ENCODE measurements at places on chromosomes 13 and 19. TPM values are rescaled to one million over a fixed set of nuclear protein-coding genes. Genes with fewer than 3 reads are reported as not detected.

DNA sequence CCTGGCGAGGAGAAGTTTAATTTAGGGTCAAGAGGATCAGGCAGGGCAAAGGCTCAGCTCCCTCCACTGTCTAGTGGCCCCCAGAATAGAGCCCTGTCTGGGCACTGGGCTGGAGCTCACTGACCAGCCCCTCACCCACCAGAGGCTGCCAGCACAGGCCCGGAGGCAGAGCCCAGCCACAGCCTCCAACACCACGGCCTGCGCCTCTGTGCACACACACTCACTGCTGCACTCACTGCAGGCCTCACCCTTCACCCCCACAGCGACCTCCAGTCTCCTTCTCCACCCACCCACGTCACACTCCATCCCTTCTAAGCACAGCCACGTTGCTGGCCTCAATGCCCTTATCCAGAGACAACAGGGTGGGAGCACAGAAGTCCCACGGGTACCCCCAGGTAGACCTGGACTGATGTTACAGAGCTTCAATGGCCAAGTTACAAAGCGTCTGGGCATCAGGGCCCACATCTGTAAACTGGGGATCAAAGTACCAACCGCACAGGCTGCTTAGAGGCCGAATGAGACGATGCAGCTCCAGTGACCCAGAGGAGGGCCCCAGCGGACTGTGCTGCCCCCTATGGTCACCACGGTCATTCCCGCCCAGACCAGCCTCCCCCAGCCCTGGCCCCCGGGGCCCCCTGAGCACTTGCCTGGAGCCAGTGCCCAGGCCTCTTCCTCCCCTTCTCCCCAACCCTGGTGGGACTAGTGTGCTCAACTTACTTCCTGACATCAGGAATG, 4.5 kb upstream of the PRKD2 start:
- DNase-seq, result no peak

DNA sequence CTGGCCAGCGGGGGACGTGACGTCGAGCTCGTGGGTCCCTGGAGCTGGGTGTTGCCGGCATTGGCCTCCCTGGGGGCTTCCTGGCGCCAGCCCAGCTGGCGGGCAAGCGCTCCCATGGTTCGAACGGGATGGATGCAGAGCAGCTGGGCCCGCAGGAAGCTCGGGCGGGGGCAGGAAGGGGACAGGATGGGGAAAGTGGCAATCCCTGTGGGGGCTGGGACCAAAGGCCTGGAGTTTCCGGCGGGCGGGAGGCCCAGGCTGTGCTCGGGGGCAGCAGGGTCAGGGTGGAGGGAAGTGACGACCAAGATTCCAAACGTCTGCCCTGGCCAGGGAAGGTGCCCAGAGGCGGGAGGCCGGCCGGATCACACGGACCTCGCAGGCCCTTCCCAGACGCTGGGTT, 19.3 kb downstream of the PALM start:
- DNase-seq, result peak; percentile 85

The KIR2DL3 gene
- polyA plus RNA-seq, result not detected

DNA sequence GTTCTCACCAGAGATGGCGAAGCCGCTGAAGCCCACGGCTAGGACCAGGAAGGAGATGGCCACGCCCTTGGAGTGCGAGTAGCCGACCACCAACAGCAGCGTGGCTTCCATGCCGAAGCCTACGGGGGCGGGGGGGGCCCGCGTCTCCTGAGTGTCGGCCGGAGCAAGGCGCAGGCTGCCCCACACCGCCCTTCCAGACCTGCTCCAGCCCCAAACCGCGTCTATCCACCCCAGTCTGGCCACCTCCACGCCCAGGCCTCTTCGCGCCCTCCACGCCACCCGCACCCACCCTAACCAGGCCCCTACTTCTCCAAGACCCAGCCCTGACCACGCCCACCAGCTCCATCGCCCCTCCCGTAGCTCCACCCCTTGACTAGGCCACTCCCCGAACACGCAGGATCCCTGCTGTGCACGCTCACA, 6.2 kb downstream of the GFY start:
- DNase-seq, result no peak

- no peak for DNase-seq
These were observed 16.6 kb downstream of the RFX1 start for GRCh38 chr19:13989487-13989886.

DNA sequence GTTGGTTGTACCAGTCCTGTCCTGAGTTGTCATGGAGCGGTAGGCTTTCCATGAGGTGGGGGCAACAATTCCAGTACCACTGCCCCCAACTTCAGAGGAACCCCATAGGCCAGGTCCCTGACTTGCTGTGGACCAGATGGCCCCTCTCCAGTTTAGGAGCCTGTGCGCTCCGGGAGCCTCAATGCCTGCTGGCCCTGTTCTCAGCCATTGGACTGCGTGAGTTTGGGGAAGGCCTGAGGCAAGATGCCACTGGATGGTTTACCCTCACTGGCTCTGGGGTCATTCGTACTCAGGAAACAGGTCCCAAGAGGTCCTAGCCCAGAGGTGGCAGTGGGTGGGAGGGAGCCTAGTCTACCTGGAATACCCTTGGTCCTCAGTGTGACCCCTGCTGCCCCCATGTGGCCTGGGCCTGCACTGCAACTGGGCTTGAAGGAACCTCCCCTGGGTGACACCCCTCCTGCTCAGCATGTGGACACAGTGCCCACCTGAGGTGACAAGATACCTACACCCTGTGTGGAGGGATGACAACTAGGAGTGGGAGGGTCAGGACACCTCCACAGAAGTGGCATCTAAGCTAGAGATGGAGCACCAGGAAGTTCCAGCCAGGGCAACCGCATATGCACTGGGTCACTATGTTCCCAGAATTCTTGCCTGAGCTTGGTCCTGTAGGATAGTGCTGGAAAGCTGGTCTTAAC, 6.0 kb upstream of the PRR19 start:
- peak; percentile 66 for DNase-seq

DNA sequence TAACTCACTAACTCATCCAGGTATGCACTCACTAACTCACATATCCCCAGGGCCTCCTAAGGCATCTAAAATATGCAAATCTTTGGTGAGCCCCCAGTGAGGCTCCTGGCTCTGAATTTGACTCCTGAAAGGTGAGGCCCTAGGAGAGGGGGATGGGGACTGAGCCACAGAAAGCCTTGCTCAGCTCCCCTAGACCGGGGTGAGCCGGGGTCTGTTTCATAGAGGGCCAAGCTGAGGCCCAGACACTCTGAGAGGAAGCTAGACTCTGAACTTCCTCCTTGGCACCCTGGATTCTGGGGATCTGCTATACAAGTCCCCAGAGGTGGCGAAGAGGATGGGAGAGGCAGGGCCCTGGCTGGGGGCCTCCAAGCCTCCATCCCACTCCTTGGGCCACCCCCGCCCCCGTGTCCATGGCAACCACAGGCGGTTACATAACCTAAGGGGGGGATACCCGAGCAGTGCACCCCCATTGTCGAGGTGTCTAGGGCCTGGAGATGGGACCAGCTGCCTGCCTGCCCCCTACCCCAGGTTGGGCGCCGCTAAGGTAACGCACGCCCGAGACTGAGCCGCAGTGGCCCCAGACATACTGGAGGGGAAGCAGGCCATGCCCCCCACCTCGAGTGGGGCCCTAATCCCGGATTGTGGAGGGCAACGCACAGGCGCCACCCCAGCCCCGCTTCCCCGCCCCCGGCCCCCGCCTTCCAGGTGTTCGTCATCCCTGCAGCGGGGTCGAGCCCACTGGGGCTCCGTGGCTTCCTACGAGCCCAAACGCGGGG, 646 bp downstream of the ABHD8 start:
- no peak for DNase-seq

- DNase-seq, result peak; percentile 56
These were observed 7.5 kb downstream of the ARL11 start for GRCh38 chr13:49635599-49636433.

The ACP7 gene
- polyA plus RNA-seq, result 0.08 TPM

GRCh38 chr13:109738298-109738746, 48.1 kb downstream of the IRS2 start:
- DNase-seq, result no peak

The NCCRP1 gene
- 0.11 TPM for polyA plus RNA-seq

The TFDP1 gene
- 80.5 TPM for polyA plus RNA-seq

DNA sequence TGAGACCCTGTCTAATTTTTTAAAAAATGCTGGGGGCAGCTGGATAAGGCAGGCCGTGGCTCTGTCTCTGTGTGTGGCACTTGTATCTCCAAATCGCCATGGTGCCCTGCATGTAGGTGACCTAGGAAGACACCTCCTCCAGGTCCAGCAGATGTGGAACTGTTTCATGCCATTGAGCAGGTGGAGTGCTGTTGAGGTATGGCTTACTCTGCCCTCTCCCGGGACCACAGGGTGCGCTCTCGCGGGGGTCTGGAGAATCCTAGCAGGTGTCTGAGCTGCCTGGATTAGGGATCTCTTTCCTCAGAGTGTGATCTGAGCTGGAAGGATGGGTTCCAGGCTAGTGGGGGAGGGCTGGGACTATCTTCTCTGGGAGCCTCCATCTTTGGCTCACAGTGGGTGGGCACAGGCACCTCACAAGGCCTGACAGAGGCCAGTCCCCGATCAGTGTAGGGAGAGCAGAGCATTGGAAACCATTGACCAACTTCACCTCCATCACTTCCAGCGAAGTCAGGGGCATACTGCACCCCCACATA, 67.7 kb upstream of the TM9SF2 start:
- DNase-seq, result no peak

The LRRC8E gene
- polyA plus RNA-seq, result 3.9 TPM

DNA sequence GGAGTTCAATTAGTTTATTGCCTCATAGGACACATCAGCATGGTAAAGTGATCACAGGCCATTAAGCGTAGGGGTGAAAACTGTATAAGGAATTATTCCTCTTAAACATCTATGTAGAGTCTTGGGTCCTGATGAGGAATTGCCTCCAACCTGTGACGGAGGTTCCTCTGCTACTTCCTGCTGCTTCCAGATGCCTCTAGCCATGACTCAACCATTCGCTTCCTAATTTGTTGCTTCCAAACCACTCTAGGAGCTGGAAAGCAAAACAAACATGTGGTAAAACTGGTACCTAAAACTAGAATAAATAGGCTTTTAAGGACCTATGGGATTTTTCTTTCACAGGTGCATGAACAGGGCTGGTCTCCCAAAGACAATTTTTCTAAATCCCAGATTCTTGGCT, 253.8 kb downstream of the KLF12 start:
- DNase-seq, result no peak

GRCh38 chr13:49399801-49400472, 43.9 kb downstream of the CAB39L start:
- DNase-seq, result no peak

The JSRP1 gene
- polyA plus RNA-seq, result 6.3 TPM

DNA sequence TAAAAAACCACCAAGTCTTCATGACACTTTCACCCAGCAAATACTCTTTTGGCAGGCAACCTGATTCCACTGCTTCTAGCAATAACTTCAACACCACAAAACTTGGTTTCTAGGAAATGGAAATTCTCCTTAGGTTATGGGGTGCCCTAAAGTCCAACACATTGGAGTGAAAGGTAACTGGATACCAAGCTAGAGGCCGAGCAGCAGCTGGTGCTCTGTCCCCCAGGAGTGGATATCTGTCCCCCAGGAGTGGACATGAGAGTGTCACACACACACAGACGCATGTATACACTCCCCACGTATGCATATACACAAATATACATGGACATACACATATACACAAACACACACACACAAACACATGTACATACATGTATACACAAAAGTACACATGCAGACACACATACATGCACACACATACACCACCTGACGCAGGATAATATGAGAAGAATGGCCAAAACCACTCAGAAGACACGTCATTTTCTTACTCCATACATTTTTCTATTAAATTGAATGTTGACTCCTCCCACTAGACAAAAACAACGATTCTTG, 50.8 kb downstream of the RFX2 start:
- DNase-seq, result no peak

DNA sequence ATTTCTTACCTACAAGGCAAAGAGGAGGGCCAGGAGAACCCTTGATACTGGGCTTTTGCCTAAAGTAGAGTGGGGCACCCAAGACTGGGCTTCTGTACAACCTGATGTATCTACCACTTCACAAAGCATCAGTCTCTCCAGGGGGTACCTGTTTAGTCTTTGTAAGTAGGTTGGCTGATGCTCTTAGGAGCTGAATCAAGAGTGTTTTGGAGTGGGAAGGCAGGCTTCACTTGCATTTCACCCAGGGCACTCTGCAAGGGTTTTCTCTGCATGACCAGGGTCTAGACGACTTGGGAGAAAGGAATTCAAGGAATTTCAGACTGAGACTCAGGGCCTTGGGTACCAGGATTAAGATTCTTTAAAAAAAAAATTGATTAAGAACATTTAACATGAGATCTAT, 361.5 kb downstream of the RFC3 start:
- DNase-seq, result no peak

GRCh38 chr13:110560601-110561343, 750 bp downstream of the RAB20 start:
- no peak for DNase-seq

DNA sequence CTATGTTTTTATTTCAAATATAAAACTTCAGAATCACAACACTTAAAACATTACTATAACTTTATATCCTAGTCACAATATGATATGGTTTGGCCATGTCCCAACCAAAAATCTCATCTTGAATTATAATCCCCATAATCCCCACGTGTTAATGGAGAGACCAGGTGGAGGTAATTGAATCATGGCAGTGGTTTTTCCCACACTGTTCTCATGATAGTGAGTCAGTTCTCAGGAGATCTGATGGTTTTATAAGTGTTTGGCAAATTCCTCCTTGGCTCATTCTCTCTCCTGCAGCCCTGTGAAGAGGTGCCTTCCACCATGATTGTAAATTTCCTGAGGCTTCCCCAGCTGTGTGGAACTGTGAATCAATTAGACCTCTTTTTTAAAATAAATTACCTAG, 307.6 kb downstream of the SPRY2 start:
- DNase-seq, result no peak

- DNase-seq, result peak; percentile 64
These were observed 8.4 kb upstream of the CEBPA start for GRCh38 chr19:33310606-33311325.

- no peak for DNase-seq
These were observed 25.9 kb upstream of the PLA2G4C start for GRCh38 chr19:48136547-48136946.

The KCNN4 gene
- polyA plus RNA-seq, result 1.5 TPM

- DNase-seq, result no peak
These were observed 991.7 kb downstream of the EFNB2 start for GRCh38 chr13:105543742-105544141.

The LAMP1 gene
- polyA plus RNA-seq, result 127 TPM

- no peak for DNase-seq
These were observed 9.3 kb upstream of the CDX2 start for GRCh38 chr13:27978301-27978968.

GRCh38 chr13:112998521-112999280, 29.7 kb downstream of the MCF2L start:
- DNase-seq, result no peak

DNA sequence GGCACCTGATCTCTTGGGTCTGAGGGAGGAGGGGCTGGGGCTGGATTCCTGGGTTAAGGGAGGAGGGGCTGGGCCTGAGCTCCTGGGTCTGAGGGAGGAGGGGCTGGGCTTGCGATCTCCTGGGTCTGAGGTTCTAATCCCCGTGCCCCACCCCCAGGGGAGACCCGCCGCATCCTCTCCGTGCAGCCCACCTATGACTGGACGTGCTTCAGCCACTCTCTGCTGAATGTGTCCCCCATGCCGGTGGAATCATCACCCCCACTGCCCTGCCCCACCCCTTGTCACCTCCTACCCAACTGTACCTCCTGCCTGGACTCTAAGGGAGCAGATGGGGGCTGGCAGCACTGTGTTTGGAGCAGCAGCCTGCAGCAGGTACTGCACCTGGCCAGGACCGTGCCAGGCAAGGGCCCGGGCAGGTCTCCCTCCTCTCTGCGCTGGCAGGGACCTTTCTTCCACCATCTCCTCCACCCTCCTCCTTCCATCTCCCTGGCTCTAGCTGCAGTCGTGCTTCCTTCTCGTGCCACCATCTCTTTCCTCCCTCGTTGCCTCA, 27.1 kb downstream of the CNFN start:
- no peak for DNase-seq
